ENCODE measurements at places on chromosomes 11 and 22. TPM values are rescaled to one million over a fixed set of nuclear protein-coding genes. Genes with fewer than 3 reads are reported as not detected.

DNA sequence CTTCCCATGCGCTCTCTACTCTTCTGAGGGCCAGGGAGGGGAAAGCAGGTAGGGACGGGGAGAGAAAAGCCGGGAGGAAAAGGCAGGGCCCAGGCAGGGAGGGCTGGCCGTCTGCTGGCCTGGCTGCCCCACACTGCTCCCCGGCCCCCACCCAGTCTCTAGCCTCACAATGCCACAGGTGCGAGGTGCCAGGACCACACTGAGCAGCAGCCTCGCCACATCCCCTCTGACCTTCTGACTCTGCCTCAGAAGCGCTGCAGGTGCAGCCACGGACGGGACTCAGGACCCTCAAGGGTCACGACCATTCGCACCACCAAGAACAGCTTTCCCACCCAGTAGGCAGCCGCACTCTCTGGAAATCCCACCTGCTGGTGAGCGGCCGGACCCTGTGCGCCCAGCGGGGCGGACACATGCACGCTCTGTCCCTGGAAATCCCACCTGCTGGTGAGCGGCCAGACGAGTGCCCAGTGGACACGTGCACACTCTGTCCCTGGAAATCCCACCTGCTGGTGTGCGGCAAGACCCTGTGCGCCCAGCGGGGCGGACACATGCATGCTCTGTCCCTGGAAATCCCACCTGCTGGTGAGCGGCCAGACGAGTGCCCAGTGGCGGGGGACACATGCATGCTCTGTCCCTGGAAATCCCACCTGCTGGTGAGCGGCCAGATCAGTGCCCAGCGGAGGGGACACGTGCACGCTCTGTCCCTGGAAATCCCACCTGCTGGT, 20.1 kb downstream of the TOLLIP start:
- DNase-seq: no peak

- DNase-seq: no peak
Observed at GRCh38 chr11:104823657-104824056, 74.6 kb downstream of the CASP12 start.

- DNase-seq: no peak
Observed at GRCh38 chr11:119904531-119905035, 175.6 kb upstream of the NECTIN1 start.

- DNase-seq: peak; percentile 89
Observed at GRCh38 chr22:33909075-33909458, 11.2 kb downstream of the LARGE1 start.

GRCh38 chr11:107777110-107777509, 65.3 kb upstream of the SLN start:
- DNase-seq: no peak

DNA sequence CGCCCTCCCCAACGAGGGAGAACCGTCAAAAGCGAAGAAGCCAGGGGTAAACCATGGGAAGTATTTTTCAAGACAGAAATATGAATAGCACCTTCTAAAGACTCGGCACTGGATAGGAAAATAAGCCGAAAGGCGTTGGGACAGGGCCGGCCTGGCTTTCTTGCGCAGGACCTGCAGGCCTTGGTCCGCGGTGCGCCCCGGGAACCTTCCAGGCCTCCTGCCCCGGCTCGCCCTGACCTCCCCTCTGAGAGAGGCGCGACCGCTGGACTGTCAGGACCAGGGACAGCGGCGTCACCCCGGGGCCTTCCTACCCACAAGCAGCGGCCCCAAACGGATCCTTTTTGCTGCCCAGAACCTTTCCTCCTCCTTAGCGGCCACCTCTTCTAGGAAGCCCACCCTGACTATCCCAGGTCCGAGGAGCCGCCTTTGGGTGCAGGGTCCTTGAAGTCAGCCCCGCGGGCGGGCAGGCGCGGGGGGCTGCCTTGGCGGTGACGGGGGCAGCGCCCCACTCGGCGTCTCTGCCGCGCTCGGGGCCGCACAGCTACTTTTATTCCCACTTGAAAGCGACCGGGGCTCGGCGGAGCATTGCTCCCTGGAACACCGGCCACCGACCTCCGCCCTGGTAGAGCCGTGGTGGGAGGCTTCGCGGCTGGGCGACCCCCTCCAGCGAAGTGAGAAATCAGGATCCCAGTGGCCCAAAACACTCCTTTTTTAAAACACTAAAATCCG, 650 bp upstream of the MAPK11 start:
- no peak for DNase-seq

DNA sequence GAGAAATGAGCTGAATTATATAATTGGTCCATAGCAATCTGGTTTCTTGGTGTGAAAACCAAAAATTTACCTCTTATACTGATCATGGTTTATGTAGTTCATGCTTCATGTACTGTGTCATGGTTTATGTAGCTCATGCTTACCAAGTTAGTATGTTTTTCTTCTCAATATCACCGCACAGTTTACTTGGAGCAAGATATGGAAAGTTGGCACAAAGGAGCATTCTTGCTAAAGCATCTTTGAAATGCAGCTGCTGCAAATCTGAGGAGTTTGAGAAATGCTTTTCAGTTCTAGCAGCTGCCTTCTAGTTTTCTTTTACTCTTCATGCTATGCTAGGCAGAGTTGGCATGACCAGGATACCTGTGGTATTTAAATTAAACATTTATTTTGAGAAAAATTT, 4.5 kb downstream of the OR10G7 start:
- DNase-seq: no peak

DNA sequence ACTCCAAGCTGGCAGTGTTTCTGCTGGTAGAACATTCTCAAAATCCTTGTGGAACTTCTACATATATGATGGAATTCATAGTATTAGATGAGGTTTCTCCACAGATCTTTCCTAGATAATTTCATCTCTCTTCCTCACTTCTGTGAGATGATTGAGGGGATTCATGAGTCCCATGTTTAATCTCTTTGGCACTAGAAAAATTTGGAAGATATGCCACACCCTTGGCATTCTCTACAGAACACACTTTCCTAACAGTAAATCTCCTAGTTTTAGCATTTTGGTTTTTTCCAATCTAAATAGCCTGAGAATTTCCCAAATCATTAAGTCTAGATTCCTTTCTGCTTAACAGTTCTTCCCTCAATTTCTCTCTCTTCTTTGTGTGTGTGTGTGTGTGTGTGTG, 35.3 kb downstream of the MED15 start:
- DNase-seq: no peak

GRCh38 chr11:71298761-71299181, 46.4 kb upstream of the SHANK2 start:
- peak; percentile 55 for DNase-seq

DNA sequence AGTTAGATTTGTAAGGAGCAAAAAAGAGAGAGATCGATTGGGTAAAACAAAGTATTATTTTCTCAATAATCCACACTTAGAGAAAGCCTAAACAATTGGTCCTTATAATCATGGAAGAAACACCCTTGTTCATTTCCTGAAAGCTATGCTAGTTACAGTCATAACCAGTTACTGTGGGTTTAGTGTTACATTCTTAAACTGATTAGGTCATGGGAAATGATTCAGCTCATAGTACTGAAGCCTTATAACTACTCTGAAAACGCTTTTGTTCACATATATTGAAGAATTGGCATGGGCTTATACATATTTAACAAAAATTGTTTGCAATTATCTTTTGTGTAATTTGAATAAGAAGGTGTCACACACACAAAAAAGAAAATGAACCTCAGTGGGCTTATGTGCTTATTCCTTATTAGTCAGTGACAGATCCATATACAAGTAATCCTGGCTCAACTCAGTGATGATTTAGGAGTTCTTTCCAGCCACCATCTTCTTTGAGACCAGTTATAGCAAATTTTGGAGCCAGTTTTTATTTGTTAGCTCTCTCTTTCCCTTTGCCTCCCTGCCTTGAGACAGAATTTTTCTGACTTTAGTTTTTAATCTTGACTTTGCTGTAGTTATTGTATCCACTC, 198.5 kb upstream of the CTSC start:
- no peak for DNase-seq

- DNase-seq: peak; percentile 48
Observed at GRCh38 chr22:21449531-21450319, 17.5 kb upstream of the TMEM191C start.

DNA sequence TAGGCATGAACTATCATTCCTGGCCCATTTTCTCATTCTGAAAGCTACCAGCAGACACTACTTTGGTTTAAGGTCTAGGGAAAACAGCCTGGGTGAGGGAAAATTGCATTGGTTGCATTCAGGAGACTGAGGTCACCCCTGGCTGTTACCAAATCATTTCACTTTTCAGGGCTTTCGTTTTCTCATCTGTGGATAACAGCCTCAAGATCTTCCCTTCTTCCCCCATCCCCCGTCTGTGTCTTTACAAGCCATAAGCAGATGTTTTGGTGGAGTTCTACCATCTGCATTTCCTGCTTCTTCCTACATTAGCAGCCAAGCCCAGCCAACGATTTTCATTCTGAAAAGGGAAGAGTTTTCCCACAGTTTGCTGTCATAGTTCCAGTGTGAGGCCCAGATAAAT, 130.4 kb downstream of the HIPK3 start:
- DNase-seq: no peak

GRCh38 chr11:19848219-19848618, 135.6 kb downstream of the NAV2 start:
- no peak for DNase-seq

DNA sequence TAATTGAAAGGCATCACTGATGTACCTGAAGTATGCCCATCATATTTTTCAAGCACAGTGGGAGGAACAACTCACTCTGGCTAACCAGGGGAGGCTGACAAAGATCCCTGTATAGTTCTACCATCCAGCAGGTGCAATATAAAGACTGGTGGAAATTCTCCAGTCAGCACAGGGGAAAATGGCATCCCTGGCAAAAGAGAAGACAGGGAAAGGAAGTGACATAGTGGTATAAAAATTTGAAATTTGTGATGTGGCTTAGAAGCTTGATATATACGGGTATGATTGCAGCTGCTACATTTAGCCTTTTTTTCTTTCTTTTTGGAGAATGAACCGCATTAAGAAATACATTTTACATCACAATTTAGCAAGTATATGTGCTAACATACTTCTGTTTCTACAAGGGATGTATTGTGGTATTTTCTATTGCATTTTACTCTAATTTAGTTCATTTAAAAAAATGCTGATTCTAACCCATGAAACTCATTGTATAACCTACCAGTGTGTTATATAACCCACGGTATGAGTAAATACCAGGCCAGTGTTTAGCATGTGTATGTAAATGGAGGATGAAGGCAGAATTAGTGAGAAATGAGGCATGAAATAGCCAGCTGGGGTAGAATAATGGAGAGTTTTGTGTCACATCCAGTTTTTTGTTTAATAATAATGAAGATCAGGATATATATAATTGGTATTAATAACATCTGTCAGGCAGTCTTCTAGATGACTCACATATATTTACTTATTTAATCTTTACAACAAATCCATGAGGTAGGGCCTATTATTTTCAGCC, 186.1 kb downstream of the ARHGAP42 start:
- DNase-seq: no peak

GRCh38 chr11:3164138-3164551, 965 bp downstream of the OSBPL5 start:
- peak; percentile 71 for DNase-seq

DNA sequence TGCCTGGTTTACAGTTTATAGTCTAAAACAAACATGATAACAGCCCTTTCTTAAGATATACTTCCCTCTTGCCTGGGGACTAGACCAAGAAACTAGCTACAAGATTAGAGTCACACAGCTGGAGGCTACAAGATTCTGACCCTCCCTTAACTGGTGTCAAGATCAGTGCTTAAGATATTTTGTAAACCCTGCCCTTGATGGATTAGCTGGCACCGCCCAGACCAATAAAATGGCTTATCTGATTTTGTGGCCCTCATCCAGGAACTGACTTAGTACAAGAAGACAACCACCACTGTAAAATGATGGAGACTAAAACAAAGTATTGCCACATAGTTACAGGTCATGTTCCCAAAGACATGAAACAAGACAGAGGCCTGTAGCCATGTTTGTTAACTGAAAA, 53.4 kb downstream of the FAM181B start:
- no peak for DNase-seq

DNA sequence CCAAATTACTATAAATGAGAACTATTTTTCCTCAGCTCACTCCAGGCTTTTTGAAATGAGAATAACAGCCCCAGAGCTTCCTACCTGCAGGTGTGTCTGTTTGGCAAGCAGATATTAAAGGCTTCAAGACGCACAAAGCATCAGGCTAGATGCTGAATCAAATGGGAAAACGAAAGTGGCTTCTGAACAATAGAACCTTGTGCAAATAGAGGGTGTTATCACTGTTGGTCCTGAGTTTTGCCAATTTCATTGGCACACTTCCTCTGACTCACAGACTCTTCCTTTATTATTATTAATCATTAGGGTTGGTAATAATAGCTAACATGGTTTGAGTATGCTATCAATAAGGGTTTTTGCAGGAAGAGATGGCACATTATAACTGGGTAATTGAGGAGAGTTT, 13.4 kb downstream of the SYT13 start:
- DNase-seq: no peak

GRCh38 chr11:59545179-59546020, 34.1 kb downstream of the OR4D9 start:
- no peak for DNase-seq

- DNase-seq: no peak
Observed at GRCh38 chr11:119892311-119892808, 163.4 kb upstream of the NECTIN1 start.

GRCh38 chr11:107247167-107247861, 210.3 kb downstream of the CWF19L2 start:
- DNase-seq: no peak

GRCh38 chr11:3153291-3153861, 11.7 kb downstream of the OSBPL5 start:
- peak; percentile 93 for DNase-seq

DNA sequence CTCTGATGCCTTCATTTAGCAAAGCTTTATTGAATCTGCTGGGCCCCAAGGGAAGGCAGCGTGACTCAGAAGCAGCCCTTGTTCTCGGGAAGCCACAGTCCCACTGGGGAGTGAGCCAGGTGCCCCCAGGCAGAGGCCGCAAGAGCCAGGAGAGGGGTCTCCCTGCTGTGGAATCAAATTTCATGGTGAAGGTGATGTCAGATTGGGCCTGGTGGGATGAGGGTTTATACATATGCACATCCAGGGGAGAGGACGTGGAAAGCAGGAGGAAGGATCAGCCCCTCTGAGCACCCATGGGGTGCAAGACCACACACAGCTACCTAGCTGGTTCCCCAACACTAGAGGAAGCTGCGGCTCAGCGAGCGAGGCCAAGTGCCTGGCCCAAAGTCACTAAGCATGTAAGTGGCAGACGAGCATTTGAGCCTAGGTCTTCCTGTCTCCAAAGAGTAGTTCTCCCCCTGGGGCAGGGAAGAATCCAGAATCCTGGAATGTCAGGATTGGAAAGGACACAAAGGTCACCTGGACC, 2.0 kb downstream of the SYNGR1 start:
- no peak for DNase-seq

DNA sequence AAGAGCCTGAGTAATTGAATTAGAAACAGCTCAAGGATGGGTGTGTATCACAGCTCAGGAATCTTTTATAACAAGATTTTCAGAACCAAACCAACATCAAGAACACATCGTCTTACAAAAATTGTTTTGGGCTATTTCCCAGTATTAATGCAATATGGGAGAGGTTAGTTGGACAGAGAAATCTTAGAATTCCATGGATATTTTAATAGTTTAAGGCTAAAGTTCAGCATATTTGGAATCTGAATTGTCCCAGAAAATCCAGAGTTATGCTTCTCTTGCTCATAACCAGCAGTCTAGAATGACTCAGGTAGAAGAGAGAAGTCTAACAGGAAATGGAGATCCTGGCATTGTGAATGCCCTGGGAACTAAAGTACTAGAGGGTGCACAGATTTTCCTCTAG, 74.6 kb downstream of the ADM start:
- DNase-seq: no peak

The GLYAT gene
- not detected for total RNA-seq

The CD3E gene
- 0.28 TPM for total RNA-seq

The GPR83 gene
- 0.55 TPM for total RNA-seq

The BLID gene
- 1.6 TPM for total RNA-seq

The UPB1 gene
- total RNA-seq: not detected

The IGSF9B gene
- total RNA-seq: 53.7 TPM

The KRTAP5-10 gene
- not detected for total RNA-seq

Measured in sigmoid colon (tissue), 7 donors.